ENCODE measurements at places on chromosomes 4 and X.

DNA sequence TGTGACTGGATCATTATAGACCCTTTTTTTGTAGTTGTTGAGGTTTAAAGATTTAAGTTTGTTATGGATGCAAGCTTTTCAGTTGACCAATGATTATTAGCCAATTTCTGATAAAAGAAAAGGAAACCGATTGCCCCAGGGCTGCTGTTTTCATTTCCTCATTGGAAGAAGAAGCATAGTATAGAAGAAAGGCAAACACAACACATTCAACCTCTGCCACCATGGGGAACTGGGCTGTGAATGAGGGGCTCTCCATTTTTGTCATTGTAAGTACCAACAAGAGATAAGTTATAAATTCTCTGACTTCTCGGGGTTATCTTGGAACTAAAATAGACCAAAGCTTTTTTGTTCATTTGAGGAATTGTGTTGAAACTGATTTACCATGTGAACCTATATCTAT lies at the start of gene CYBB:
CYBB (plus strand) TSS at position 203 of the 400 bp plus-strand sequence; CDS start at position 222, 19 bp downstream.
- peak; percentile 56 for DNase-seq

- no peak for DNase-seq
These were observed at the start of gene RTL9 for GRCh38 chrX:110358548-110358947. Gene RTL9, plus strand, starts transcription at chrX:110358848. Its CDS starts 91,770 bp downstream, at chrX:110450618.

GRCh38 chr4:187127456-187127855 lies 403.8 kb upstream of the FAT1 start:
- DNase-seq, result no peak

DNA sequence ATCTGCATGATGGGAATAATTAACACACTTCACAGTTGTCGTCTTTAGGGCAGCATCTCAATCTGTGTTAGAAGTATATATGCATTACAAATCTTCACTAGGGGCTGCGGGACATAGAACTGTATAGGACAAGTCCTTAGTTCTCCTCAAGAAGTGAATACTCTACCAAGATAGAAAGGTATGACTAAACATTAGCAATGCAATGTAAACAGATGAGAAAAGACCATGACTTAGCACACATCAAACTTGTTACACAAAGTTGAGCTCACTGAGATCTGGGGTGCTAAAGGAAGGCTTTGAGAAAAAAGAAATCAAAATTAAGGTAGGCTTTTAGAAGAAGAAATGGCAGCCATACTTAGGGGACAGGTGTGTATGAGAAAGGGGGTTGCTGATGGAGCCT lies 182.1 kb upstream of the MAP3K15 start:
- DNase-seq, result no peak

GRCh38 chr4:165684177-165684805 lies 188.7 kb upstream of the TLL1 start:
- no peak for DNase-seq

- no peak for DNase-seq
These were observed 68.9 kb downstream of the ARHGAP24 start for GRCh38 chr4:85543832-85544231.

DNA sequence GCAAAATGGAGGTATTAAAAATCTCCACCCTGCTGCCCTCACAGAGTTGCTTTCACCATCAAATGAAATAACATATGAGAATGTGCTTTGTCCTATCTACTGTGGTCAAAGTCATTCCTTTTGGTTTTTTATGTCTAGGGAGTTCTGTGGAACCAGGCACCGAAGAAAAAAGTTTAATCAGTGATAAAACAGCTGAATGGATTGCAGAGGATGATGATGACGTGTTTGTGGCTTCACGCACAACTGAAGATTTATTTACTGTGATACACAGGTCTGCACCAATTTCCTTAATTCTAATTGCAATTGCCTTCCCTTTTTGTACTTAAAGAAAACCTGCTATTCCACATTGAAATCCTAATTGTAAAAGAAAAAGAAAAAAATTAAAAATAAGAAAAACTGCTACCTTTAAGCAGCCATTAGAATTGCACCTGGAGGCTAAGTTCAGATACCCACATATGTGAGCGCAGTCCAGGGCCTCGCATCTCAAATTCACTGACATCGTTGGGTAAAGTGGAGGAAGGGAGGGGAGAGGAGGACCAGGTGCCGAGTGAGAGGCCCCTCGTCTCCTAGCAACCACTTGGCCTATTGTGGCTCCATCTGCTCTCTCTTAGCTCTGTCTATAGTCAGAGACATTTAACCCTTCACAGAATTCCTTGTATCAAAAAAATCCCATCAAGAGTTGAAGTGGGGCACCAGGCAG lies 10.5 kb upstream of the RTL5 start:
- no peak for DNase-seq

DNA sequence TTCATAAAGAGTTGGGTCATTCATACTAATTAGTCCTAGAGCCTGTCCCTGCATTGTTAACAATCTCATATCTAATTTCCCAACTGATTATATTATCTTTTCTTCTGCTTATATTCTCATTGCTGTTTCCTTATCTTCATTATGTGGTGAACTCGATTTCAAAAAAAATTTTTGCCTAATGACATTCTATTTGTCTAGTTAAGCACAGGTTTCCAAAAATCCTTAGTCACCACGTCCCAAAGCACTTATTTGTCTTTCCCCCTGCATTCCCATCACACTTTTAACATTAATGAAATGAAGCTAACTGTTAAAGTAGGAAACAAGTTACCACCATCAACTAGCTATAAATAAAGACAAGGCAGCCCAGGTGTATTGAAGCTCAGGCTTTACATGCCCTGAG lies 131.1 kb downstream of the IQCM start:
- DNase-seq, result no peak

- no peak for DNase-seq
These were observed 119.2 kb upstream of the MID1IP1 start for GRCh38 chrX:38682095-38682494.

DNA sequence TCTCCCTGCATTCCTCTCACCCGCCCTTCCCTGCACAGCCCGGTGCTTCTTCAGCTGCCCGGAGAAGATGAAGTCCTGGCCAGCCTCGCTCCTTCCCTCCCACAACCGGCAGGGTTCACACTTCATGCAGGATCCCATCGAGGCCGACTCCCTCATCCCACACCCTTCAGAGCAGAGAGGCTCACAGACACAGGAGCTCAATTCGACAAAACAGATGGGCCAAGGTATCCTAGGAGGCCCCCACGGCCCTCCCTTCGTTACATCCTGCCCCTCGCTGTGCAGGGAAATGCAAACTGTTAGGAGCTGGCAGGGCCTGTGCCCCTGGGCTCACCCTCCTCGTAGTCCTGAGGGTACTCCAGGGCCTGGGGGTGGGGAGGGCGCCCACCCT lies 238.1 kb downstream of the DHRSX start:
- no peak for DNase-seq

DNA sequence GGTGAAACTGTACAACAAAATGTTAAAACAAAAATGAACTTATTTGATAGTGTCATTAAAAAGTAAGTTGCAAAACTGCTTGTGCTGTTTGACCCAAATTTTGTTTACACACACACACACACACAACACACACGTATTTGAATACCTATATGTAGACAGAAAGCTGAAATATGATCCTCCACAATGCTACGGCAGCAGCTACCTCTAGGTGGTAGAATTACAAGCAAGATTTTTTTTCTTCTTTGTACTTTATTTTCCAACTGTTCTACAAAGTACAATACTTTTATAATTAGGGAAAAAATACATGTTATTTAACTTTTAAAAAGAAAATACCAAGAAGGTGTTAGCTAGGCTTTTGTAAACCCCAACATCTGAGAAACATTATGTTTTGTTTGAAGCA lies 1.2 kb downstream of the CYTL1 start:
- no peak for DNase-seq

DNA sequence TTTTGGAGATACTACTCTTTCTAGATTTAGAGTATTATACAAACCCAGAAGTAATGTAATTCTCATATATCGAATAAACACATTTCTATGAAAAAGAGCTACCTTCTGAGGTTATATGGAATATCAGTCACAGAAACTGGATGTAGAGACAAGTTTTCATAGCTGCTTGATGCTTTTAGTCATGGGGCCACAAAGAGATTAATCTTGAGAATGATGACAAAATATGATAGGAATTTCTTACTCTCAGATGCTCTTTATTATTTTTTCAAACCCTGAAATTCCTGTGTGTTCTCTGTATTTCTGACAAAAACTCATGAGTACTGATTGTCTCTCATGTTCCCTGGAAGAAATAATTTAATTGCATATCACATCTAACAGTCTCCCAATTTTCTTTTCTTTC lies 662.5 kb downstream of the RAPGEF2 start:
- DNase-seq, result no peak

- DNase-seq, result no peak
These were observed 41.6 kb upstream of the CYLC1 start for GRCh38 chrX:83819304-83819703.

GRCh38 chr4:151876381-151876988 lies 115.7 kb upstream of the GATB start:
- DNase-seq, result no peak

DNA sequence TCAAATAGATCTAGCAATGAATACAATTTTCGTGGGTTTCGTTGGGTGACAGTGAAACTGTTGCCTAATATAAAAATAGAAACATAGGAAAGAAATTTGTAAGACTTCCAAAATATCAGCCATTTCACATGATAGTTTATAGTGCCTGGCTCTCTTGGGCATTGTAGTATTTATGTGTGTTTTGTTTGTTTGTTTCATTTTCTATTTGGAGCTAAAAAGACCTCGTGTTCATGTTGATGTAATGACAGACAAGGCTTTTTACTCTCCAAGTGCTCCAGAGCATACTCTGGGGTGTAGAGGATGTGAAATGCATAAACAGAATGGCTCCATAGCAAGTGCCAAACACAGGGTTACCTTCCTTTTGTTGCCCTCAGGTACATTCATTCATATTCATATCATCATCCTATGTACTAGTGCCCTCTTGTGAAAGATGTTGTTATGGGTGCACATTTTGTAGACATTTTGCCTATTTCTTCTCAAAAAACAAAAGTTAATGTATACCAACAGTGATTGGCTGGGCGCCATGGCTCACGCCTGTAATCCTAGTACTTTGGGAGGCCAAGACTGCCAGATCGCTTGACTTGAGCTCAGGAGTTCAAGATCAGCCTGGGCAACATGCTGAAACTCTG lies 100.7 kb upstream of the AMOT start:
- DNase-seq, result no peak

All from CD14-positive monocyte (primary cell).